Activated naive CD4-positive, alpha-beta T cell treated with Interleukin-2 at 50 U/mL for 16 hours (primary cell): ENCODE measurements at places on chromosomes 4 and X.

GRCh38 chrX:123962006-123962467 lies 531 bp downstream of the STAG2 start:
- no peak for DNase-seq

DNA sequence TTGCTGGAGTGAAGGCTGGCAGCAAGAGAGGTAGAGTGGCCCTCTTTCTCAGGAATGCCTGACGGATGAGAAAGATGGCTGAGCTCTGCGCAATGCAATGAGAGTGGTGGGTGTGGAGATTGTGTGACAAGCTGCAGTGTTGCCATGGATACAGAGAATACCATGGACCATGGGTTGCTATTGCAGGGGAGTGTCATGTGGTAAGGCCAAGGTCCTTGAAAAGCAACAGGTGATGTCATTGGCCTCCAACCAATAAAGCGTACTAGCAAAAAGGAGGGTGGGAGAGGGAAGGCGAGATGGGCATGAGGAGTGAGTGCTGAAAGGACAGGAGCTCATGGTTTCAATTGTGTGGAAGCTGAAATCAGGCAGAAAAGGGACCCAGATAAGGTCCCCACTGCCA lies 1.8 kb downstream of the PNMA5 start:
- no peak for DNase-seq

DNA sequence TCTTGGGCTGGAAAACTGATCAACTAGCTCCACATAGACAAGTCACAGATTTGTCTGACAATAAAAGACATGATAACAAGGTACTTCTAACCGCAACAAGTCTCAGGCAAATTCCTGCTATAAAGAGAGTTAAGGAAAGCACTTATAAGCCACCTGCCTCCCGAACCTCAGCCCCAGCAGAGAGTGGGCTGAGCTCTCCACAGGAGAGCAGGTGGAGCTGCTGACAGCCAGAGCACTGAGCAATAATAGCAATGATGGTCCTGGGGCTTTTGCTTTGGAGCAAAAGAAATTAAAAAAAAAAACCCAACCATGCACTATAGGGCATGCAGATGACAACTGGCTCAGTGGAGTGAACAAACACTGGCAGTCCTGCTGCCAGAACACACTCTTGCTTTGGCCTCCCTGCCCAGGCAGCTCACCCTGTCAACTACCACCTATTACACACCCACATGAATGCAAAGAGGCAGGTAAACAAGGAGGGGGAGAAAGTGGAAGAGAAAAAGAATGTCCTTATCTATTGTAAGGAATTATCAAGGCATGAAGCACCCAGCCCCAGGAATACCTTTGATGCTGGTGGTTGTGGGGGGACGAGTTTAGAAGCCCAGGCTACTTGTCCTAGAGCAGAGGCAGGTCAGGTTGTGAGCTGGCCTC lies 135.8 kb upstream of the DGKK start:
- DNase-seq = no peak

GRCh38 chrX:17464194-17464593 lies 89.2 kb downstream of the NHS start:
- DNase-seq = no peak

- no peak for DNase-seq
These were observed 112.9 kb downstream of the MBNL3 start for GRCh38 chrX:132375941-132376340.

DNA sequence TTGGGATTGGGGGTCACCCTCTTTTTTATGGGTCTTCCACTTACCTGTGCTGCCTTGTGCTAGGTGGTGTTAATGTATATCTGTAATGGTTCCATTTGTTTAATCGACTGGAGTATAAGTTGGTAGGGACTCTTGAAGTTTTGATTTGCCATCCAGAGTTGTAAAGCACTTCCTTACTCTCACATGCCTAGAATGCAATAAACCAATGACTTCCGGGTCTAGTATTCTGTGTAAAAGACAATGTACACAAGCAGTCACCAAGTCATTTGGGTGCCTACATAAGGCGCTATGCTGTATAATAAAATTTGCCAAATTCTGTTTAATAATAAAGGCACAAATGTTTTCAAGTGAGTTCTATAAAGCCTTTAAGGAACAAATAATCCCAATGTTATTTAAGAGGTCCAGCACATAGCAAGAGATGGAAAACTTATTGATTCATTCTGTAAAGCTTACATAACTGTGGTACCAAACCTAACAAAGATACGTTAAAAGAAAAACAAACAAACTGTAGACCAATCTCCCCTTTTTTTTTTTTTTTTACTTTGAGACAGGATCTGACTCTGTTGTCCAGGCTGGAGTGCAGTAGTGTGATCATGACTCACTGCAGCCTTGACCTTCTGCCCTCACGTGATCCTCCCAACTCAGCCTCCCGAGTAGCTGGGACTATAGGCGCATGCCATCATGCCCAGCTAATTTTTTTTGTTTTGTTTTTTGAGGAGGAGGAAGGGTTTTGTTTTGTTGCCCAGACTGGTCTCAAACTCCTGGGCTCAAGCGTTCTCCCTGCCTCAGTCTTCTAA lies 41.5 kb upstream of the HPRT1 start:
- DNase-seq = no peak

DNA sequence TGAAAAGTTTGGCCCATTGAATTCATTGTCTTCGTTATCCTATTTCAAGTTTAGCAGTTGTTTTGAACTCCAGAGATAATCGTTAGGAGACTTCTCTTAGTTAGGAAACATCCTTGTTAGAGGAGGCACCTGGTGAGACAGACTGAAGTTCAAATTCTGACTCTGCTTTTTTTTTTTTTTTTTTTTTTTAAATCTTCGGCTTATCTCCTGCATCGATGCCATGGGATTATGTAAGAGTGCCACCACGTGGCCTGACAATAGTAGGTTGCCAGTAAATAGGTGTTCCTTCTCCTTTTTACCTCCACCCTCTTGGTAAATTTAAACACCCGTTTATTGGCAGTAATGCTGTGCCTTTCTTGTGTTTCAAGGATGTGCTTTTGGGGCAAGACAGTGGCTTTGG lies 149.3 kb downstream of the SOWAHB start:
- DNase-seq = no peak

DNA sequence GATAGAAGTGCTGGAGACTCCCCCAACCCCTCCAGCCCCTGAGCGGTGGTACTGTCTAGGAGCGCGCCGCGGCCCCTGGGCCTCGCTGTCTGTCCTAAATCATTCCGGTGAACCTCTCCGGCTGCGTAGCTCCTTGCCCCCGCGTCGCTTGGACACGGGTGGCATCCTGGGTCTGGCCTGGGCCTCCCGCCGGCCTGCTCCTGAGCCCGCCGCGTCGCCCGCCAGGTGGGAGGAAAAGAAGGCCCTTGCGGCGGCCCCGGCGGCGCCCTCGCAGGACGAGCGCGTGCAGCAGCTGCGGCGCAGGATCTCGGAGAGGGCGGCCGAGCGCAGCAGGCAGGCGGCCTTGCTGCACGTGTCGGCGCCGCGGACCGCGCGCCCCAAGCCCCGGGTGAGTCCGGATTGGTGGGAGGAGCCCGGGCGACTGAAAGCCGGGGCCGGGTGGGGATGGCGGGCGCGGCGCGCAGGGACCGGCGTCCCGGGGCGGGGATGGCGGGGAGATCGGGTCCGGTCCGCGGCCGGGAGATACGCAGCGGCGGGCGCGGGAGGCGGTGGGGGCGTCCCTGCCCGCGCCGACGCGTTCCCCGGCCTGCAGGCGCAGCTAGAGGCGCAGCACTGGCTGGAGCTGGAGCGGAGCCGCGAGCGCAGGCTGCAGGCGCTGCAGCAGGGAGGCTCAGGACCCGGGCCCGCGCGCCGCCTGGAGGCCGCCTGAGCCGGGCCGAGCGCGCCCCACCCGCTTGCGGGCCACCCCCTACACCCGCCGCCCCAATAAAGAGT lies 6.5 kb upstream of the RNF4 start:
- DNase-seq = peak; percentile 72

- DNase-seq = no peak
These were observed 305.9 kb upstream of the HAND2 start for GRCh38 chr4:173835903-173836302.

DNA sequence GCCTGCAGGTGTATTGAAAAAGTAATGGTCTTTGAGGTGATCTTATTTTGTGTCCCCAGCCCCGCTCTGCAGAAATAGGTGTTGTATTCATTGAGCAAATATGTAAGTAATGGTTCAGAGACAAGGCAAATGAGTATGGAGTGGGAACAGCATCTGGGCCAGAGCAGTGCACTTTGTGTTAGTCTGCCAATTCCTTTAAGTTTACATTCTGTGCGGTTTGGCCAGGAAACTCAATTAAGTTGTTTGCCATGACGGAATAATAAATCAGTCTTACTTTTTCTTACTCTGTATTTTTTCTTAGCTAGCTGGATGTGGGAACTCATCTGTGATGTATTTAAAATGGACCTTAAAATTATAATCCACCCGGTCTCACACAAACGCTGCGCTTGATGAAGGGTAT lies 12.6 kb downstream of the DCLK2 start:
- DNase-seq = no peak

- no peak for DNase-seq
These were observed 117.3 kb downstream of the FAM13A start for GRCh38 chr4:88939697-88940096.

DNA sequence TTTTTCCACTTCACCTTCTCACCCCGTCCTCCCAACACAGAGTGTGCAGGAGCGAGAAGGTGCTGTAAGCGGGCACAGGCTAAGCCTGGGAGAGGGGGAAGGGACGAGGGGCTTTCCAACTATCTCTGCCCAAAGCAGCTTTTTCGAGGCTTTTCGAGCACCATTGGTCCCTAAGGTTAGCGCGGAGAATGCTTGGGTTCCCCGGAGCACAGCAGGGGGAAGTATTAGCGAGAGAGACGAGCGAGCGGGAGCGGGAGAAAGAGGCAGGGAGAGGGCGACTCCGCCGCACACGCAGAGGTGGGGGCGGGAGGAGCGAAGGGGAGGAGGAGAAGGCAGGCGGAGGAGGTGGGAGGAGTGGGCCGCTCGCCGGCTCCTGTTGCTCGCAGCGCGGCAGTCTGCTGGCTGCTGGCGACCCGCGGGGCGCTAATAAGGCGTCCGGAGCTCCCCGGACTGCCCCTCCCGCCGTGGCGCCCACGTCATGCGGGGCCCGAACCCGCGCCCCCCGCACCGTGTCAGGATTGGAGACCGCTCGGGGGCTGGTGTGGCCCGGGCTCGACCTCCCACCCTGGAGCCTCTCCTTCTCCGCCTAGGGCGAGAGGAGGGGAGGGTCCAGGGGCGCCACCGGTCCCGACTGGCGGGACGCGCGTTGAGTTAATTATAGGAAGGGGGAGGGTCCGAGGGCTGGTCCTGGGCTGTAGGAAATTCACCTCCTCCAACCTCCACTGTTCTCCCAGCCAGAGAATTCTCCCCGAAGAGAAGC lies at the start of gene ADAMTS3:
Gene ADAMTS3, minus strand, starts transcription at position 263 of the 760 bp plus-strand sequence. CDS start 459 bp downstream, outside the sequence.
- no peak for DNase-seq

DNA sequence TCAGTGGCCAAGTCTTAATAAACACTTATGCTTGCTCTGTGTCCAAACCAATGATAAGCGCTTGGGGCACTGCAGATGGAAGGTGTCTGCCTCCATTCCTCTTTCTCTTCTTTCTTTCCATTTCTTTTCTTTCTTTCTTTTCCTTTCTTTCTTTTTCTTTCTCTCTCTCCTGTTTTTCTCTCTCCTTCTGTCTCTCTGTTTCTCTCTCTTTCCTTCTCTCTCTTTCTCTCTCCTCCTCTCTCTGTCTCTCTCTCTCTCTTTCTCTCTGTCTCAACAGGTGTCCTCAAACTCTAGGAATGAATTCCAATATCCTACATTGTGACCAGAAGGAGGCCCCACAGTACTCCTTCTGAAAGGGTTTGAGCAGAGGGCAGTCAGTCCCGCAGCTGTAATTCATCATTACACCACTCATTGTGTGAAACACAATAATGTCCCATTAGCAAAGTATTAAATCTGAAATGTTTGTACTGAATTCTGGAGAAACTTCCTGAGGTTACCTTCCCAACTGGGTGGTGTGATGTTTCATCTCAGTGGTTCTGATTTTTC lies 66.5 kb upstream of the PAGE1 start:
- DNase-seq = no peak

GRCh38 chrX:3963980-3964379 lies 250.5 kb upstream of the PRKX start:
- no peak for DNase-seq

DNA sequence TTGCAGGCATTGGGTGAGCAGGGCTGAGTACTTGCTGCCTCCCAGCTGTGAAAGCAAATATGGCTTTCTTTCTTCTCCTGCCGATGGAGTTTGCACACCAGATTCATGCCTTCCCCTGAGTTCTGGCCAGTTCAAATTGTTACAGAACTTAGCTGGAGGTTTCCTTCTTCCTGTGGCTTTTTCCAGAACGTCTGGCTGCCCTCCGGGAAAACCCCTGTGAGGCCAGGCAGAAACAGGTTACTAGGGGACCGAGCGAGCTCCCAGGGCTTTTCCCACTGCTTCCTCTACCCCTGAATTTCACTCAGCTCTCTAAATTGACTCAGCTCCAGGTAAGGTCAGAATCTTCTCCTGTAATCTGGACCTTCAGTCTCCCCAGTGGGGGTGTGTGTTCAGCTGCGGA lies 482.4 kb downstream of the C4orf33 start:
- DNase-seq = no peak

DNA sequence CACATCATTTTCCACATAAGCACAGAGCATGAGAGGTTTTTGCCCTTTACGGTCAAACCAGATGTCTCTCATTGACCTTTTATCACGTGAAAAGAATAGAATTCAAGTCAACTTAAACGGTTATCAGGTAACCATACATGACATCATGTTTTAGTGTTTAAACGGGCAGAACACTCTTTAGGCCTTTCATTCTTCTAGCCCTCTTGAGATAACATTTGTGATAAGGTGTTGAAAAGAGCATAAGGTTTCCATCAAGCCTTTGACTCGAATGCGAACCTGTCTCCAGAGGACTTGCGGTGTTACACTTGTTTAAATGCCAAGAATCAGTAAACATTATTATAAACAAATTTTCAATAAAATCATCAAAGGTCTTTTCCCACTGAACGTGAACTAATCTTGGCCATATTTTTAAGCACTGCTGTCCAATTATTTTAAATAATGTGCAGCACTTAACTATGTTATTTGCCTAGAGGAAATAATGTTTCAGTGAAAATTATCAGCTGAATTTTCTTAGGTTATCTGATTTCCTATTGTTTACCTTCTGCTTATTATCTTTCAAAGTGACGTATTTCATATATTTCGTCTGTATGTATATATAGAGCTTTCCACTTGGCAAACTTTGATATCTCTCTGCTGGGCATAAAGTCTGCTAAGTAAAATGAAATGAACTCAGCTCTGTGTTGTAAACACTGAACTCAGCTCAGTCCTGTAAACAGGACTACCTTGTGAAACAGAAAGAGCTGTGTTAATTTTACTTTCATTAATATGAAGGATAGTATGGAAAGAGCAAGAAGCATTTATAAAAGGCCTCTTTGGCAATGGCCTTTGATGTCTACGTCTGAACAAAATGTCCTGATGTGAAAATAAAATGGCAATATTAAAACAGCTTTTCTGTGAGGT lies 33.3 kb downstream of the TENM3 start:
- no peak for DNase-seq

DNA sequence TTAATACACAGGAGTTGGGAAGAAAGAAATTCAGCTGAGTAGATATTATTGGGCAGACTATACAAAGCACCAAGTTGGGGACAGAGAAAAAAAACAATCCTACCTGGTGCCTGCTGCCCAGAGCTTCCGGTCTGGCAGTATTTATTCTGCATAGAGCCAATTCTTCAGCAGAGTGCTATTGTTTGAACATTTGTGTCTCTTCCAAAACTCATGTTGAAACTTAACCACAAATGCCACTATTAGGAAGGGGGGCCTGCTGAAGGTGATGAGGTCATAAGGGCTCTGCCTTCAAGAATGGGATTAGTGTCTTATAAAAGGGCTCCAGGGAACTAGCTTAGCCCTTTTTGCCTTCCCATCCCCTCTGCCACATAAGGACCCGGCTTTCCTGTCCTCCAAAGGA lies 136.2 kb downstream of the EVC2 start:
- DNase-seq = no peak

- no peak for DNase-seq
These were observed 10.6 kb upstream of the PYURF start for GRCh38 chr4:88533937-88534750.
